ENCODE measurements at places on chromosomes 13 and 19.

DNA sequence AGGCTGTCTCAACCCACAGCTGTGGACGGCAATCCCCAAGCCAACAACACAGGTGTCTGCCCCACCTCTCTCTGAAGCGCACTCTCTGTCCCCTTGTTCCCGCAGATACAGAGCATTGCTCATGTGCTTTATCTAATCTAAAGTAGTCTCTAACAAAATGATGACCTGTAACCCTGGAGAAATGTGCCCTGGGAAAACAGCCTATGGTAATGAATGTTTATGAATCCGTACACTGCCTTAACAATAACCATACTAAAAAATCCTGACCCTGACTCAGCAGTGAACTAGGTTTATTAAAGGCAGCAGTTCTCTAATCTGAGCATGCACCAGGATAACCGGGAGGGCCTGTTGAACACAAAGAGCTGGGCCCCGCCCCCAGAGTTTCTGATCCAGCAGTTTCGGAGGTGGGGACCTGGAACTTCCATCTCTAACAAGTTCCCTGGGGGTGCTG is 50.7 kb upstream of the SLC15A1 start:
- DNase-seq = no peak

GRCh38 chr19:47107953-47108746 is 5.4 kb downstream of the ZC3H4 start:
- peak; percentile 42 for DNase-seq

DNA sequence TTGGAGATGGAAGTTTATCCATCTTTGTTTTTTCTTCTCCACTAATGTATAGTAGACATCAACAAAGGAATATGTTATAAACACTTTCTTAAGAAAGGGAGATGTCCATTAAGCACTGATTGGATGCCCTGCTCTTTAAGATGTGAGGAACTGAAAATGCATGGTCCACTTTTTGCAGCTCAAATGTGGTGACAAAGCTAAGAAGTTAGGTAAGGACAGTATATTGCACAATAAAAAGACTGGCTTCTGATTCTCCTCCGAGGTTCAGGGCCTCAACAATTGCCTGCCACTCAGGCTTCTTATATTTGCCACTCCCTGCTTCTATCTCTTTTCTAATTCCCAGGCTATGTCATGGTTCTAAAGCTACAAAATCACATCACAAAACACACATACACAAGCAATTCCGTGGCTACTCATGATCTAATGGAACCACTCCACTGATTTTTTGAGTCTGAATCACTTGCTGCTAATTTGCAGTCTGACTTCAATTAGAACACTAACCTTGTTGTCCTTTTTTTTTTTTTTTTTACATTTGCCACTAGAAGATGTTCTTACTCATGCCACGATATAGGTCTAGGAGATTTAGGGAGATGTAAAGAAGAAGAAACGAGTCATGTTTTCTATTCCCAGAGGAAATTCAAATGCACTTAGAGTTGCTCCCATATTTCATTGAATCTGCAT is 29.6 kb upstream of the TNFSF11 start:
- DNase-seq = peak; percentile 1

- no peak for DNase-seq
These were observed 8.1 kb downstream of the ANO8 start for GRCh38 chr19:17326595-17326966.

GRCh38 chr13:73580513-73581267 is 521.9 kb downstream of the KLF5 start:
- DNase-seq = no peak

DNA sequence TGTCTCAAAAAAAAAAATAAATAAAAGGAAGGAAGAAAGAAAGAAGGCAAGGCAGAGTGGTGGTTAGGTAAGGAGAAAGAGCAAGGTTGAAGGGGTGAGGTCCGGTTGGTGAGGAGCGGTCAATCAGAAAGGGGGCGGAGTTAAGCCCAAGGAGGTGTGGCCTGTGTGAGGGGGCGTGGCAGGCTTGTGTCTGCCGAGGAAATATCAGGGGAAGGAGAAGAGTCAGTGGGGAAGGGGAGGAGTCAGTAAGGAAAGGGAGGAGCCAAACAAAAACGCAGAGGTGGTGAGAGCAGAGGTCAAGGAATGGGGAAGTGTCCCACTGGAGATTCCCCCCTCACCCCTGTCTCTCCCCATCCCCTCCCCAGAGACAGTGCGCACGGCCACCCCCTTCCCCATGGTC is 5.9 kb downstream of the CACNG7 start:
- DNase-seq = no peak

GRCh38 chr13:107576430-107576829 is 638.9 kb downstream of the LIG4 start:
- DNase-seq = no peak

- no peak for DNase-seq
These were observed 628 bp downstream of the CAPN12 start for GRCh38 chr19:38743394-38744297.

GRCh38 chr19:47998800-47999199 is 4.4 kb downstream of the ELSPBP1 start:
- DNase-seq = no peak

- DNase-seq = no peak
These were observed 44.3 kb downstream of the ZMYM2 start for GRCh38 chr13:20002787-20003186.

GRCh38 chr13:29362849-29363604 is 232.5 kb downstream of the SLC7A1 start:
- peak; percentile 41 for DNase-seq

- DNase-seq = no peak
These were observed 1.2 kb downstream of the PRDX2 start for GRCh38 chr19:12800466-12800770.

GRCh38 chr13:39682310-39682709 is 26.8 kb downstream of the COG6 start:
- no peak for DNase-seq

GRCh38 chr13:92074658-92075057 is 676.2 kb downstream of the GPC5 start:
- DNase-seq = no peak

DNA sequence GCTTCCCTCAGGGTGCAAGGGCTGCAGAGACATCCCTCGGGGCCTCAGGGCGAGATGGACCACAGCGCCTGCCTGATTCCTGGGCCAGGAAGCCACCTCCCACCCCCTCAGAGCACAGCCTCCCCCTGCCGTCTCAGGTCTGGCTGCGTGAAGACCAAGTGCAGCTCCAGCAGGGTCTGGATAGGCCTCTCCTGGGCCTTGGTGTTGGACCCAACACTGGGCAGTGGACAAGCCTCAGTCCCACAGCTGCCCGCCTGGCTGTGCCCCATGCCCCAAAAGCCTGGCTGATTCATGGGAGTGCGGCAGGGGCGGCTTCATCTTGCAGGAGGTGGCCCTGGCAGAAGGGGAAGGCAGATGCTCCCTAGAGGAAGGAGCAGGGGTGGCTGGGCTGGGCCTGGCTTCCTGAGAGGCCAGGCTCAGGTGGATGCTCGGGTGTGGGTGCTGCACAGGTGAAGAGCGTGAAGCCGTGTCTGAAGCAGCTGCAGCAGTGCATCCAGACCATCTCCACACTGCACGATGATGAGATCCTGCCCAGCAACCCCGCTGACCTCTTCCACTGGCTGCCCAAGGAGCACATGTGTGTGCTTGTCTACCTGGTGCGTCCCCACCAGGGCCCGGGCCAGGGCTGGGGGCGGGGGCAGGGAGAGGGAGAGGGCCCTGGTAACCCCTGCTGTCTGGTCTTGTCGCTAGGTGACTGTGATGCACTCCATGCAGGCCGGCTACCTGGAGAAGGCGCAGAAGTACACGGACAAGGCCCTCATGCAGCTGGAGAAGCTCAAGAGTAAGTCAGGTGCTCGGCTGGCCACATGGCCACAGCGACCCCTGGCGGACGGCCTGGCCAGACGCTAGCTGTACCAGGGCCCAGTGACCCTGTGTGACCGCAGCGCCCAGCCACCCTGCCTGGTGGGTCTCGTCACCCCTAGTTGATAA is 21.7 kb downstream of the MAU2 start:
- DNase-seq = peak; percentile 48

DNA sequence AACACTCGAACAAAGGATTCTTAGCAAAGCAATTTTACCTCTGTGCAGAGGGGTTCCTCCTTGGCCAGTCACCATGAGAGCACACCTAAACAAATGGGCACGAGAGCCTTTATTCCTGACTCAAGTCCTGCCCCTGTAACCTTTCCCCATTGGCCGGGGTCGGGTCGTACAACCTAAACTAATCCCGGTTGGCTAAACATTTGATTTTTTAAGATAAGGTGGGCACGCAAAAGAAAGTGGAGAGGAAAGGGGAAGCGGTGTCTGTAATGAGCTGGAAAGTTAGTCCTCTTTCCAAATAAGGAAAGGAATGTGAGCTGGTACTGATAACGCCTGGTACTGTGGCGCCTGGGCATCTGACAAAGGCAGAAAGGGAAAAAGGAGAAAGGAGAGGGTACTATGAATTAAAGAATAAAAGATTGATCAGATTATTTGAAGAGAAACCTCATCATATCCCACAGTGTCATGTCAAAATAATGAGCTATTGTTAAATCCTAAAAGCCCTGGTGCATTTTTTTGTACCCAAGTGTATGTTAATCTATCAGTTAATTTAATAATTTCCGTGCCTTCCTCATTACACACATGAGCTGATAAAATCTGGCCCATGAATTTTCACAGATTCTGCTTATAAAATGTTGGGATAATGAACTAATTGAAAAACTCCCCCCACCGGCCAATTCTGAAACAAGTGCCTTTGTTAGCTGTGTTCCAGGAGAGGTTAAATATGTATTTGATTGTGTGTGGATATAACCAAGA is 335.7 kb downstream of the RFC3 start:
- DNase-seq = no peak

- DNase-seq = no peak
These were observed 29.7 kb upstream of the CYSLTR2 start for GRCh38 chr13:48624016-48624415.

DNA sequence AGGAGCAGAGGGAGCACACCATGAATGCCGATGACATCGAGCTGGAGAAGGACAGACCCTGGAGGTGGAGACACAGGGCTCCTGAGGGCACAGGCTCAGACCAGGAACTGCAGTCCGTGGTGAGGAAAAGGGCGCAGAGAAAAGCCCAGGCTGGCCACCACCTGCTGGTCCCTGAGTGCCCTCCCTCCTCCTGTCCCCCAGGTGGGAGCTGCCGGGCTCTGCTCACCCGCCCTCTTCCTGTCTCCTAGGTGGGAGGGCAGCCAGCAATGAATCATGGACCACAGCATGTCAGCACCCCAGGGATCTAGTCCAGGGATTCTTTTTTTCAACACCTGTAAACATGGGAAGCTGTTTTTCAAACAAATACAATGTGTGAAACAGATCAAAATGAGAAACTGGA is 94.6 kb upstream of the ARHGEF7 start:
- DNase-seq = no peak

GRCh38 chr19:54969647-54970046 is 3.5 kb downstream of the NLRP2 start:
- no peak for DNase-seq

- DNase-seq = no peak
These were observed 186.1 kb downstream of the PCCA start for GRCh38 chr13:100274942-100275506.

DNA sequence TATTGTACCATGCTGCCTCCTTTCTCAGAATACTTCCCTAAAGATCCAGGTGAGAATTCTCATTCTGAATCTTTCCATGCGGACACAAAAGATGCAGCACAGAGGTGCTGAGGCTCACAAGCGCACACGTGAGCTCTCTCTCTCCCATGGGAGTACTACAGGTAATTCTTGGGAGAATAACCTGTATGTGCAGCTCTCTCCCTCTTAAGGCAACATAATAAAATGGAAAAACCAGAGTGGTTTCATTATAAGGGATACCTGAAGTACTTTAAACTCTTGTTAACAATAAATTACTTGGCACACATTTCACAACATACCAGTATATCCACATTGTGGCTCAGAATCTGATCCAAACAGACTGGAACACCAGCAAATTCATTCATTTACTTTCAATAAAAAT is 40.4 kb downstream of the INTS6 start:
- DNase-seq = no peak

DNA sequence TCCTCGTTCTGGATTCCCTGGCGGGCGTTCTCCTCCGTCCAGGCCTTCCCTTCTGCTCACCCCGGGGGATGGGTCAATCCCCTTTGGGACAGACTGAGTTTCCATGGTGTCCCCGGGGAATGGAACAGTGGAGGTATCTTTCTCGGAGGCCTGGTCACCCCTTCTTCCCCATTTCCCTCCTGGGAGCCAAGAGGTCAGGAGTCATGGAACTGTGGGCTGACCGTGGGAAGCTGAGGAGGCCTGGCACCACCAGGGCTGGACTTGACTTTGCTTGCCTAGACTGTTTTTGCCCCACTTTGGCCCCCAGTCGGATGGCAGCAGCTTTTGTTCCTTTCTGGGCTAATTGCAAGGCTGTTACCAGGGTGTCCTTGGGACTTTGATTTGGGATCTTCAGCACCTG is 2.0 kb downstream of the NACC1 start:
- DNase-seq = no peak

DNA sequence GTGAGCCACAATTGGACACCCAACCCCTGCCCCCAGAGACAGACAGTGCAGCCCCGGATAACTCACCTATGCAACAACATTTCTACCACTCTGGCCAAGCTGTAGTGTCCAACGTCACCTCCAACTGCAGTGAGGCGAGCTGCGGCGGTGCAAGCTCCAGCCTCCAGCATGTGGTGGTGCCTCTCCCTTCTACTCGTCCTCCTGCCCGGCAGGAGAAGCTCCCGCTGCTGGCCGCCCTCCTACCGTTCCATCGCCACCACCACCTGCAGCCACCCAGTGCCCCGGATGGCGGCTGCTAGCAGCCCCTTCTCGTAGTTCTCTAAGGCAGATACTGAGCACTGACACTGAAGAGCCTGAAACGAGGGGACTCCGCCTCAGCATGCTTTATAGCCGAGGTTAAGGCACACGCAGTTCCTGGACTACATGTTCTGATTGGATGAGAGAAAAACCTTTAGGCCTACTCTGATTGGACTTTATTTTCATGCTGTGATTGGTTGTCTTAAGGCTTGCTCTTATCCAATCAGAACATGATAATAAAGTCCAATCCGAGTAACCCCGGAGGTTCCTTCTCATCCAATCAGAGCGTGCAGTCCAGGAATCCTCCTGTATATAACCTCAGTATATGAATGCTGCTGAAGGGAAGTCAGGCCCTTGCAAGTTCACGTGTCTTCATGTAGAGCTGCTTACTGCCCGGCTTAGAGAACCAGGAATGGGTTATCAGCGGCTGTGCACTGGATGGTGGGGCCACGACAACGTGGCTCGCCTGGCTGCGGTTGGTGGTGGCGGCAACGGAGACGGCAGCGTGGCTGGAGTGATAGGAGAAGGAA is 63.5 kb downstream of the TUBA3C start:
- no peak for DNase-seq

- DNase-seq = peak; percentile 76
These were observed 2318.0 kb downstream of the PCDH9 start for GRCh38 chr13:64912141-64912540.

- peak; percentile 16 for DNase-seq
These were observed 16.2 kb downstream of the UNC13A start for GRCh38 chr19:17671906-17672305.

DNA sequence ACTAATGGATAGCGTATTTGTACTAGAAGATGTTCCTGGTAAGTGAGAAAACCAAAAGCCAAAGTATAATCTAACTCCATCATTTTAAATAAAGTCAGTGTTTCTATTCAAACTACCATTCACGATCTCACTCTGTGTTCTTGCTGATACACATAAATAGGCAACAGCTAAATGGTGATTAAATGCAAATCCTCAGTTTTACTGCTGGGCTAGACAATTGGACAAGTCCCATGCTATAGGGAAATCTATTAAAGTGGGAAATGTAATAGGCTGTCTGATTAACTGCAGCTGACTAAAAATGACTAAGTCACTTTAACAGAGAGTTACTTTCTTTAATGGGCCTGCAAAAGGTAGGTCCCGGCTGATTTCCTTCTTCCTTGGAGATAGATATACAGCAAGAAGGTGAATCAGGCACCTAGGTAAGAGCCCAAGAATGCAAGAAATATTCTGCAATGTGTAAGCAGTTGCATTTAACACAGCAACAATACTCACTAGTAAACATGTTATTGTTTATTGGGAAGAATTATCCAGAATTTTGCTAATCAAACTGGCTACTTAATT is 298.4 kb downstream of the SLITRK6 start:
- DNase-seq = no peak

Measured in AG10803 (cell line).